NCI-H1092 treated with DMSO at 0.1 percent for 48 hours (cell line): ENCODE measurements at places on chromosomes 16 and 17.

DNA sequence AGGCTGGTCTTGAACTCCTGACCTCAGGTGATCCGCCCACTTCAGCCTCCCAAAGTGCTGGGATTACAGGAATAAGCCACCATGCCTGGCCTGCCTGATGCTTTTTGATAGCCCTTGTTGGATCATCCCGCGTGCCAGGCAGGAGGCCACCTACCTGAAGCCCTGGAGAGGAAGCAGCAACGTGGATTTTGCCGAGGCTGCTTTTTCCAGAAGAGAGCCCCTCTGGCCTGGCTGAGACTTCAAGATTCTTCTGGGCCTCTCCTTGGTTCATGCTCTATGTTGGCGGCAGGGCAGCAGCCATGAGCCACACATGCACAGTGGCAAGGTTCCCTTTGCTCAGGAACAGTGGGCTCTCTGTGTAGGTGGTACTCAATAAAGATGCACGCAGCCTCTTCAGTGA lies 11.5 kb downstream of the KATNB1 start:
- no peak for DNase-seq

- no peak for DNase-seq
These were observed 84.3 kb upstream of the COX10 start for GRCh38 chr17:13984956-13985355.

GRCh38 chr17:83181991-83182619 lies 102.7 kb downstream of the METRNL start:
- DNase-seq = no peak

GRCh38 chr17:76268015-76268749 lies 3.0 kb downstream of the UBALD2 start:
- DNase-seq = no peak

- no peak for DNase-seq
These were observed 264.5 kb downstream of the FTO start for GRCh38 chr16:53968454-53968853.

- no peak for DNase-seq
These were observed 71.9 kb downstream of the AXIN2 start for GRCh38 chr17:65489413-65490155.

GRCh38 chr17:38789185-38789584 lies 10.2 kb downstream of the PIP4K2B start:
- no peak for DNase-seq

- DNase-seq = no peak
These were observed 4.3 kb downstream of the C16orf74 start for GRCh38 chr16:85746460-85747215.

- DNase-seq = no peak
These were observed 255.6 kb upstream of the SDK2 start for GRCh38 chr17:73899839-73900238.

DNA sequence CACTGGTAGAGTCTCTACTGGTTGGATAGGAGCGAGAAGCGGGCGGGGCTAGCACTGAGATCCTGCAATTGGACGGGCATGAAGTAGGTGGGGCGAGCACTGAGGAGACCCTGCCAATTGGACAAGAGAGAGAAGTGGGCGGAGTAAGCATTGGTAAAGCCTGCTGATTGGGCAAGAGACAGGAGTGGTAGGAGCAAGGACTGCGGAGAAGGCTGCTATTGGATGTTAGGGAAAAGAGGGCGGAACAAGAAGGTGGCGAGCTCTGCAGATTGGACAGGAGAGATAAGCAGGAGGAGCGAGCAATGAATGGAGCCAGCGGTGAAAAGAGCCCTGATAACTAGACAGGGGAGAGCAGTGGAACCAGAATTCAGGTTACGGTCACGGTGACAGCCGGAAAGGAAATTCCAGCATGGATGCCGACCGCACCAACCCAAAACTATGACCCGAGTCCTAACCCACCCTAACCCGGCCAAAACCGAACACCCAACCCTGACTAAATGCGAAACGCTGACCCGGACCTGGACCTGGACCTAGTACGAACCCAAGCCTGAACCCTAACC lies 4.8 kb downstream of the SCGB1C2 start:
- no peak for DNase-seq

DNA sequence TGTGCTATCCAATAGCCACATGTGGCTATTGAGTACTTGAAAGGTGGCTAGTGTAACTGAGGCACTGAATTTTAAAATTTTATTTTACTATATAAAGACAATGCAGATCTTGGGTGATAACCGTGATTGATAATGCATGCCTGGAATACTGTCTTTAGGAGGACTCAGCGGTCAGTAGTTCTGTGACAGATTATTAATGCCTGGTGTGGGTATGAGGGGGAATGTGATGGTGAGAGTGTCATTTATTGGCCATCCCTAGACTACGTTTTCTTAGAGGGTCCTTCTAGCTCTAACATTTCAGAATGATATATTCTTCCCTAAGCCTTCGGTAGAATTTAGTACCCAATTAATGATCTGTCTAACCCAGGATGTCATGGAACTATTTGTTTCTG lies 157.6 kb downstream of the CPPED1 start:
- DNase-seq = no peak

- no peak for DNase-seq
These were observed 4.6 kb upstream of the CD7 start for GRCh38 chr17:82321947-82322466.

- DNase-seq = no peak
These were observed 33.1 kb downstream of the N4BP1 start for GRCh38 chr16:48576927-48577326.

GRCh38 chr16:57000271-57001025 lies 11.1 kb downstream of the NLRC5 start:
- no peak for DNase-seq

DNA sequence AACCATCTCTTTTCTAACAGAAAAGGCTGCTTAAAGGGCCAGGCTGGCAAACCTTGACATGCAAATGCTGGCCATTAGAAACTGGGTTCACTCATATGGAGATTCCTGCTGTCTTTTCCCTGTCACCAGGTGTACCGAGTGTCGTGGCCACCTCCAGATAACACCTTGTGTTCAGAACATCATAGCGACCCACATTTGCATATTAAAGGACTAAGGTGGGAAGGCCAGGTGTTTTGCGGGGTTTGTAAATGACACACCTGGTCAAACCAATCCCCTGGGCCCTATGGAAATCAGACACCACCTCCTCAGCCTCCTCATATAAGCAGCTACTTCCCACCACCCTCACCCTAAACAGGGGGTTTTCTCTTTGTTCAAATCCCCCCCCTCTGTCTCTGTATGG lies 2.5 kb upstream of the AIPL1 start:
- no peak for DNase-seq

- DNase-seq = no peak
These were observed 69.0 kb downstream of the CDH13 start for GRCh38 chr16:82695806-82696205.

- DNase-seq = no peak
These were observed 320.5 kb upstream of the TNRC6C start for GRCh38 chr17:77637818-77638575.

DNA sequence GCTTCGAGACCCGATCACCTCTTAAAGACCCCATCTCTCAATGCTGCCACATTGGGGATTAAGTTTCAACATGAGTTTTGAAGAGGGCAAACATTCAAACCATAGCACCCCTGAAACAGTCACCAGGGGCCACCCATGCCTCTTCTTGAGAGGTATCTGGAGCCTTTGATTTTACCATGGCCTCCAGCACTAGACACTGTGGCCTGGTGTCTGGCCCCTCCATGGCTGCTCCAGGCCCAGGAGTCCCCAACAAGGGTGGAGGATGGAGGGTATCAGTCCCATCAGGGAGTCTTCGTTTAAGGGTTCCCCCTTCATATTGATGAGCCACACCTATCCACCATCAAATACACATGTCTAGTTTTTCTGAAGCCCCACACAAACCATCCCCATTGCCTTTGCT lies 66.5 kb upstream of the CDH5 start:
- no peak for DNase-seq

DNA sequence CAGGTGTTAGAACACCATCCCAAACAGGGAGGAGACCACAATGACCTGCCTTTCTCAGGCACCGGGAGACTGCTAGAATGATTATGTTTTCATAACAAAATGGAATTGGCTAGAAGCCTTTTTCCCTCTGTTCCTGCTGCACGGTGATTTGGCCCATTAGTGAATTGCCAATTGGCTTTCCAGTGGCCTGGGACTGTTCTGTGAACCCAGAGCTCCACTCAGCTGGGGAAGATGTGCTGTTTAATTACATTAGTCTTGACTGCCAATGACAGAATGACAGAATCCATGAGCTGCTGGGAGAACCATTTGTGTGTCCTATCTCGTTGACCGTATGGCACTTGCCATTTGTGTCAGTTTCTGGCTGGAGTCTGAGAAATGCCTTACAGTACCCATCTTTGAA lies 242.9 kb downstream of the CDH11 start:
- no peak for DNase-seq

GRCh38 chr17:33050611-33051140 lies 59.0 kb downstream of the SPACA3 start:
- DNase-seq = no peak

DNA sequence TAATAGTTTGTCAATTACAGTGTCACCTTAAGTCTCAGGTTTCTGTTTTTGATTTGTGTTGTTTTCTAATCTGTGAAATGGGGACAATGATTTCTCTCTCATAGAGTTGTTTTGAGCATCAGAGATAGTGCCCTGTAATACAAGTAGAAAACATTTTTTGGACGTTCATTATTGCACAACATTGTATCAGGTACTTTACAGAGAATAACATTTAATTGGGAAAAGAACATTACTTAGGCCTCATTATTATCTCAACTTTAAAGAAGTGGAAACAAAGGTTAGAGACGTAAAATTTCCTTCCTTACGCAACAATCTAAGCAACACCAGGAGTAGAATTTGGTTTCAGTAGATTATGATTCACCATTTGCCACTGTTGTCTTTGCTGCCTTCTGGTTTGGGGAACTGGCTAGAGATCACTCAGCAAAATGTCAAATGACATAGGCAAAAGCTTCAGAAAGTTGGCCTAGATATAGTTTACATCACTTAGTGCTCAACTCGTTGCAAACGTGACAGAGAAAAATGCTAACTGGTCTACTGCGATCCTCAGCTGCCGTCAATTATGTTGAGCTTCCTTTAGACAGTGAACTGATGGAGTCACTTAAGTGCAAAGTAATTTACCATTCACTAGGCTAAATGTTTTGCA lies 1026.8 kb downstream of the CDH11 start:
- no peak for DNase-seq

DNA sequence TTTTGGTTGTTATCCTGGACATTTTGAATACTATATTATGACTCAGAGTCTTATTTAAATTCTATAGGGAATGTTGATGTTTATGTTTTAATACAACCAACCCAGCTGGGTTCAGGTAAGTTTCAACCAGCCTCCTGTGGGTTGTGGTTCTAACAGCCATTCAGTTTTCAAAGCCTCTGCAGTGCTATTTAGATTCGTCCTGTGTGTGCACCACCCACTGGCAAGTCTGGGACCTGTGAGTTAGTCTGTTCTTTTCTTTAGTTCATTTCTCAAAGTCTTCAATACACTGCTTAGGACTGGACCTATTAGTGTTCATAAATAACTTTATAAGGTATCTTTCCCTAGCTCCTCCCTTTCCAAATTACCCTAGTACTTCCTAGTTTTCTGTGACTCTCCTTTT lies 170.6 kb downstream of the TMEM132E start:
- DNase-seq = no peak

- DNase-seq = peak; percentile 63
These were observed 33.4 kb downstream of the CDK5R1 start for GRCh38 chr17:32520104-32520701.

- DNase-seq = peak; percentile 33
These were observed at the start of gene EFNB3 for GRCh38 chr17:7704601-7705268. Gene EFNB3, plus strand, starts transcription at chr17:7705202. Its CDS starts 397 bp downstream, at chr17:7705599.

DNA sequence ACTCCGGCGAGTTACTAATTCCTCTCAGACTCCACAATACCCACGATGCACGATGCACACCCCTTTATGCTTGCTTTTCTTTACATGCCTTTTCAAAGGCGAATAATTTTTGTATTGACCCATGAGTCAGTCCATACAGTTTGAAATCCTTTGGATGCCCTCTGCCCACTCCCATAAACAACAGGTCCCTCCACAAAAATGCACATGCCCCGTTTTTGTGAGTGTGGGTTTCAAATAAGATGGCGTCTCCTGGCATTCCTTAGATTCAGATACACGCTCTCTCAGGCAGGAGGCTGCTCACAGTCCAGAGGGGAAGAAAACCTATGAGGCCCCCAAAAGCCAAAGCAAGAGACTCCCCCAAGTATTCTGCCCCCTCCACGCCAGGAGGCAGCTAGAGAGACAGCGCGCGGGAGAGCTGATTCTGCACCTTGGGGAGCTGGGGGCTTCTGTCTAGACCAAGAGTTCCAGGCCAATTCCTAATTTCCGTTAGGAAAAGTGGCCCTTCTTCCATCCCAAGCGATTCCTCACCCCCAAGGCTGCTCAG lies 19.6 kb upstream of the HOXB9 start:
- no peak for DNase-seq

- no peak for DNase-seq
These were observed 725.7 kb upstream of the GOT2 start for GRCh38 chr16:59459806-59460205.

- no peak for DNase-seq
These were observed 5.6 kb upstream of the CHMP6 start for GRCh38 chr17:80986046-80986445.

DNA sequence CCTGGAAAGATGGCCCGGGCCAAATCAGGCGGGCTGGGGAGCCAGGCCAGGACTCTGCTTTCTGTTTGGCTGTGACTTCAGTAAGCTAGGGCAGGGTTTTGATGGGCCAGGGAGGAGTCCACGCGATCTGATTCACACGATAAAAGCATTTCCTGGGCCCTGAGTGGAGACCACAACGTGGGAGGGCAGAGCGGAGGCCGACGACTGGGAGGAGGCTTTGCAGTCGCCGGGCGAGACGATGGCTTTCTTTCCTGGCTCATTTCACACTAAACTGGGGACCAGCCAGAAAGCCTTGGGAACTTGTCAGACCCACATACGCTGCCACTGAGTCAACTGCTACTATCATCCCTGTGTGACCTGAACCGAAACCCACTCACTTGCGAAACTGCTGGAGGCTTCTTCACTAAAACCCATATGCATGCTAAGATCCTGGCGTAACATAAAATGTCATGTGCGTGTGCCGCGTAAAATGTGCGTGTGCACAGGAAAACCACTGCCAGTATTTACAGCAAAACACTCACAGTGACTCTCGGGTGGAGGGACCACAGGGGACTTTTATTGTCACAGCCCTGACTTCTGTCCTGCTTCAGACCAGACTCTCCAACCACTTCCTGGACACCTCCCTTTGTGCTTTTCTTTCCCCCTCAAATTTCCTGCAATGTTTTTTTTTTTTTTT lies 14.2 kb upstream of the RHBDF2 start:
- no peak for DNase-seq

DNA sequence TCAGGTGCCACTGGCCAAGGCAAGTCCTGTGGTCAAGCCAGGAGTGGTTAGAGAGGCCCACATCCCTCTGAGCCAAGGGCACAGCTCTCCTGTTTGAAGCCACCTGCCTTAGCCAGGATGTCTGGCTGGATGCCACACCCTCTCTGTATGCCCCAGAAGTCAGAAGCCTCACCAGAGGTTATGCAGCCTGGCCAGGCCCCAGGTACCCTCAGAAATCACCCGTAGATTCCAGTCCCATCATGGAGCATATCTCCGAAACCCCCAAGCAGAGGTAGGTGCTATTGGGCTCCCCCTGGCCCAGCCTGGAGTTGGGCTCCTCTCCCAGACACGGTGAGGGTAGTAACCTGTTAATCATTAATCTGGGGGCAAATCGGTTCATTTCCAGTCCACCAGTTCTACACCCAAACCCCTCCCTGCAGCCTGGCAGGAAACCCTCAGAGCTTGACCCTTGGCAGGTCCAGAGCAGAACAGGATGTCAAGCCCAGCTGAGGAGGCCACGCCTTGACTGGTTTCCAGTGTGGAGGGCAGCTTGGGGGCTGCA lies 60.6 kb upstream of the TMEM97 start:
- no peak for DNase-seq
